ENCODE measurements at places on chromosomes 5 and 9.

GRCh38 chr5:138650196-138650595, 75.0 kb upstream of the HSPA9 start:
- no peaks in the 10 kb centered on the region for H3K36me3 ChIP-seq
- H3K27me3 ChIP-seq: peaks cover 2% of the 10 kb centered on the region
- no peak overlapping the region for H3K27ac ChIP-seq
- H3K4me3 ChIP-seq: no peak overlapping the region

DNA sequence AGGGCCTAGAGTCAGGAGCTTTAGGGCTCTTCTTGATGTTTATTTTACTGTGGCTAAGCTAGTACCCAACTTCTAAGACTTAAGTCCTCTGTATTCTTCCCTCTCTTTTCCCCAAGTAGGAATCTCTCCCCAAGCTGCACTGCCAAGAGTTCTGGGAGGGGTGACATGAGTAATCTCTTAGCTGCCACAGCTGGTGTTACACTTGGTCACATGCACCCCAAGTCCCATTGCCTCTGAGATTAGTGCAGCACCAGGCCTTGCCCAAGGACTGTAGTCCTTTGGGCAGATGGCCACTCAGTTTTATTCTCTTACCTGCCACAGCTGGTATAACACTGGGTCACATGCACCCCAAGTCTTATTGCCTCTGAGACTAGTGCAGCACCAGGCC, 114.7 kb upstream of the RIOK2 start:
- H3K4me1 ChIP-seq: no peaks in the 10 kb centered on the region
- no peaks in the 10 kb centered on the region for H3K36me3 ChIP-seq
- no peak for DNase-seq

DNA sequence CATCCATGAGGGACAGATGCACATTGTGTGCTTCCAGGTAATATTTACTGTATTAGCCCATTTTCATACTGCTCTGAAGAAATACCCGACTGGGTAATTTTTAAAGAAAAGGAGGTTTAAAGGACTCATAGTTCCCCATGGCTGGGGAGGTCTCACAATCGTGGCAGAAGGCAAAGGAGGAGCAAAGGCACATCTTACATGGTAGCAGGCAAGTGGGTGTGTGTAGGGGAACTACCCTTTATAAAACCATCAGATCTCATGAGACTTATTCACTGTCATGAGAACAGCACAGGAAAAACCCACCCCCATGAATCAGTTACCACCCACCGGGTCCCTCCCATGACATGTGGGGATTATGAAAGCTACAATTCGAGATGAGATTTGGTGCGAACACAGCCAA, 148.8 kb upstream of the FBXL17 start:
- peaks cover 9% of the 10 kb centered on the region for H3K27me3 ChIP-seq
- H3K4me1 ChIP-seq: peaks cover 2% of the 10 kb centered on the region
- peaks cover 10% of the 10 kb centered on the region for H3K36me3 ChIP-seq
- DNase-seq: no peak
- no peak overlapping the region for H3K27ac ChIP-seq
- H3K4me3 ChIP-seq: no peak overlapping the region

DNA sequence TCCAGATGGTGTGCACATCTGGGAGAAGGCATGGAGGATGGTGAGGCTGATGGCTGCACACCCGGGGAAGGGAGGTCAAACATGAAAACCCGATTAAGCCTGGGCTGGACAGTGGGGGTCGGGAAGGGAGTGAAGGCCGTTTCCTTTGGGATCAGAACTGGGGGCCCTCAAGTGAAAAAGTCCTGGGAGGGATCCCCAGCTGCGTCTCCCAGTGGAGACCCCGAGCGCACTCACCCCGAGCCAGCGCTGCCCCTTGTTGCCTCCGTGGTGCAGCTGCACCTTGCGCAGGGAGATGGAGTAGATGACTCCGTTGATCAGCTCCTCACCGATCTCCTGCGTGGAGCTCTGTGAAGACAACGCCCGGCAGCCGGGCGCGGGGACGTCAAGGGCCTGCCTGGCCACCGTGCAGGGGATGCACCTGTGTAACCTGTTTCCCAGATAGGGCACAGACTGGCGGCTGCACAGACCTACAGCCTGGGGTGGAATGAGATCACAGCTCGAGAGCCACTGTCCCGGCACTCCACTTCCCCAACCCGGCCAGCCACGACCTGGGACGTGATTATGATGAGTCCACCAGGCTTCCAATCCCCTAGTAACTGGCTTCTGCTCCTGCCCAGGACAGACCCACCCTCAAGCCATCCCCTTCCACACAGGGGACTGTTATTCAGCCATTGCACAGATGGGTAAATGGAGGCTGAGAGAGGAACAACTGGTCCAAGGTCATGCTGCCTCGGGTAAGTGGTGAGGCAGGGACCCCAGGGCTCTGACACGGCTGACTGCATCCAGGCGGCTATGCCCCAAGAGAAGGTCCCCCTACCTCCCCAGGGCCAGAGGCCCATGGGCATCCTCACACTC, 9.0 kb downstream of the RALGDS start:
- peaks cover 5% of the 10 kb centered on the region for H3K27me3 ChIP-seq
- H3K27ac ChIP-seq: no peak overlapping the region
- H3K4me1 ChIP-seq: peaks cover 14% of the 10 kb centered on the region
- H3K36me3 ChIP-seq: peaks cover 12% of the 10 kb centered on the region
- DNase-seq: no peak

DNA sequence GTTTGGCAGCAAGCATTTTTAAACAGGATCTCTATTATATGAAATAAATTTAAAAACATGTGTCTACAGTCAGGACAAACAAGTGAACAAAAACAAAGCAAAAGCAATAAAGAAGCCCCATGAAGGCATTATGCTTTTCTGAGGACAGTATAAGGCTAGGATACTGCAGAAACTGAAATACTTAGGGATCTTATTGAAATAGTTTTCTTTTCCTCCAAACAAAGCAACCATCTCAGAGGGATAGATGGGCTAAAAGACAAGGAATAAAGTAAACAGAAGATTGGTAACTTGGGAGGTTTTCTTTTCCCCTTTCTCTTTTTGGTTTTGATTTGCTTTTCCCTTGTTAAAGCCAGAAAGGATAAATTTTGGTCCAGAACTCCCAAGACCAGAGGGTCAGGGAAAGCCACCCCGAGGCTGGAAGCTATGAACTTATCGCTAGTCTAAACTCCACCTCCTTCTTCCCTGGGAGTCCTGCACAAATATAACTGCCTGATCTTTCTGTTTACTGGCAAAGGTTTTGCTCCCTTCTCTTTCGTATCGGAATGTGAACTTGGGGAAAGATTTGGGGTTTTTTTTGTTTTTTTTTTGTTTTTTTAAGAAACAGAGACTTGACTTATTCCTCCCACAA, 164.0 kb downstream of the GHR start:
- H3K4me1 ChIP-seq: peaks cover 3% of the 10 kb centered on the region
- no peaks in the 10 kb centered on the region for H3K36me3 ChIP-seq
- no peak overlapping the region for H3K4me3 ChIP-seq
- no peak overlapping the region for H3K27ac ChIP-seq
- no peaks in the 10 kb centered on the region for H3K27me3 ChIP-seq
